ENCODE measurements at places on chromosomes 3 and 15. TPM values are rescaled to one million over a fixed set of nuclear protein-coding genes. Genes with fewer than 3 reads are reported as not detected.
A peak's percentile ranks its signal among the peaks of the same experiment; 100 is the strongest.

Gene NANOGP8
- not detected for total RNA-seq

Gene SCAANT1
- total RNA-seq, result not detected

DNA sequence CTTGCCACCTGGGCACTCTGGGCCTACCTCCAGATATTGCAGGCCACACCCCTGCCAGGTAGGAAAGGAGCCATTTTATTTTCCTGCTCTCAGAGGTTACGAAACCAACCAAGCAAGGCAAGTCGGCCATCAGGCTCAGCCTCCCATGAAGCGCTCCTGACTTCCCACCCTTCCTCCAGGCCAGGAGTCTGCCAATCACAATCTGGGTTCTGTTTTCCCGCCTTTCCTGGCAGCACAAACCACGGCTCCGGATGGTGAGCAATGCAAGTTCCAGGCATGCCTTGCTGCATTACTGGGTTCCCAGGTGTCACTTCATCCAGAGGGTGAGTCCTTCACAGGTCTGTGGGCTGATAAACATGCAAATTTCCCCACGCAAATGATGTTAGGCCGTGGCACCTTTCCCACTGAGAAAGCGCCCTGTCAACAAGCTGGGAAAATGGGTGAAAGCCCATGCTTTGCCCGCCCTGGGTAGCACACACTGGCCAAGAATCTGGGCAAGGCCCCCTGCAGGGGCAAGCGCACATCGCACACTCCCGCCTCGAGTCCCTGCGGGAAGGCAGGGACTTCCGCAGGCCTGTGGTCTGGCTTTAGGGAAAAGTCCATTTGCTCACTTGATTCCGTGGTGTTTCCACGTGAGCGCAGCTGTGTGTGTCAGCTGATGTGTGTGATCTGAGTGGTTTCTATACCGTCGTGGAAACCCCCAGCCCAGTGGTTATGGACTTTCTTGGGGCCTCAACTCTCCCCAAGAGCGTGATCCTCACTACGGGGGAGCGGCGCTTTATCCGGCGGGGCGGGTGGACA lies 61.6 kb upstream of the RYK start:
- peak; percentile 28 for DNase-seq

DNA sequence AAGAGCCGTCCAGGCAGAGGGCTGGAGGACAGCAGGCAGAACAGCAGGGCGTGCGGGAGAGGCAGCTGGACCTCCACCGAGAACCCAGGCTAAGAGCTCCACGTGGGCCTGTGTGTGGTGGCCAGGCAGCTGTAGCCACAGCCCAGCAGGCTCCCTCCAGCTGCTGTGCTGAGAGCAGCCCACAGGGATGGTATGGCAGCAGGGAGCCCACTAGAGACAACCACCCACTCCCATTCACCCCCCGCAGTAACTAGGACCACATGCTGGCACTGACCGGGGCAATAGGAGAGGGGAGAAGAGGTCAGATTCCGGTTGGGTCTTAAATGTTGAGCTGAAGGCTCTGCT lies 25.6 kb upstream of the MUSTN1 start:
- no peak for DNase-seq

DNA sequence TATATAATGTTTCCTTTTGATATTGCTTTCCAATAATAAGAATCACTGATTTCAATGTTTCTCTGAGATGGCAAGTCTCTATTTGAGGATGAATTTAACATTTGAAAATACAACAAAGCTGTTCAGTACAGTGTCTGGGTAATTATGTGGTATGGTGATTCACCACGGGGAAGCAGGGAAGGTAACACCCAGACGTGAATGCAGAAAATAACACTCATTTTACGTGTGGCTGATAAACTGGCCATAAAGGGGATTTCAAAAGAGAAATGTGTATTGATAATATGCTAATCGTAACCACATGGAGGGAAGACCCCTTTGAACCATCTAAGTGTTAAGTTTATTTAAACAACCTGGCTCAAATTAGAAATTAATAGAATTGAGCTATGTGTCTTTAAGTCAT lies 344.6 kb downstream of the GRM7 start:
- no peak for DNase-seq

DNA sequence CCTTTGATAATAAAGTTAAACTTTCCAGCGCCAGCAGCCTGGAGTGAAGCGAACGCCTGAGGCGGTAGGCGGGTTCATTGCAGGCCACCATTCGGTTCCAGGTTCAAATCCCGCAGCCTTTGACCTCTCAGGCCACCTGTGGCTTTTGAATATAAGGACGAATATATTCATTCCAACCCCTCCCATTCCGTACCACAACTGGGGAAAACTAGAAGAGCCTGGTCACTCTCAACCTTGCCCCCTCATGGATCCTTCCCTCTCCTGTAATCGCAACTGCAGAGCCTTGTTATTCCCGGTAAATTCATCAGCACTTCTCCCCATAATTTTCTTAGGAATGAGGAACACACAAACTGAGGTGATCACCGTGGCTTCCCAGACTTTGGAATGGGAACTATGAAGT lies 35.2 kb downstream of the ZIC4 start:
- no peak for DNase-seq

DNA sequence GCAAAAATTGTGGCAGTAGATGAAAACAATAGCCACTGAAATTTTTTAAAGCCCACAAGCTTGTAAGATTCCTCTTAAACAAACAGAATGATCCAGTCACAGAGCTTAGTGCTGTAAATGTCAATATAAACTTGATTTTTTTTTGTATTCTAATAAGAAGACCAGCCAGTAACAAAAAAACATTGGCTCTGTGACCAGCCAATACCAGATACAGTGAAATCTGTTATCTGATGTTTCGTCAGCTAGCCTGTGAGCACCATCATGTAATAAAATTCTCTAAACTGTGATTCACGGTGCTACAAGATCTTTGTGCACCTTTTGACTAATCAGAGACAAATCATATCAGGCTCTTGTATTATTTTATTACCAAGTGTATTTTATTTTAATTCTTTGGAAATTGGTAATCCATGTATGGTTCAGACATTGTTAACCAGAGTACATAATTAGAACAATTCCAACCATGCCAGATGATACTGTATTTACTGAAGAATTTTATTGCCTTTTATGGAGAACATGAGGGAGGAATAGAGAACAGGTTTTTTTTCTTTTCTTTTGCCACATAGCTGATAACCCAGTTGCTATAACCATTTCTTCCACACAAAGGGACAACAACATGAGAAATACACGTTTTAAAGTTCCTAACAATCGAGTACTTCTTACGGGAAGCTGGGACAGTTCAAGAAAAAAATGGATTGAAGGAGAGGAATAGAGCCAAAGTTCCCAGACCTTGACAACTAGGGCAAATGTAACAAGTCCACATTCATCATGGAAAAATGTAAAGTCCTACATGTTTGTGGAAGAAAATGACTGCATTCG lies 71.9 kb downstream of the FILIP1L start:
- DNase-seq, result no peak

DNA sequence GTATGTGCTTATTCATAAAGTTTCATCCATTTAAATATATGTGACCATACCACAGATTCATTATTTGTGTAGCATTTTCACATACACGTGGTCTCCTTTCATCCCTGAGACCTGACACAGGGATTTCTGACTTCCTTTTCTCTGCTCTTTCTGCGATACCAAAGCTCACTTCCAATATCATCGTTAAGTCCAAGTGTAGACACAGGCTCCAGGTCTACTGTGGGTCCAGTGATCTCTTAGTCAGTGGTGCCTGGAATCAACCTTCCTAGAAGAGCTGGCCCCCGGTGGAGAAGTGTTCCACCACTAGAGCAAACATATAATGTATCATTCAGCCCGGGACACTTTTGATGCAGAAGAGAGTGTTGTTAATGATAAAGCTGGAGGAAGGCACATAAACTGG lies 72.4 kb downstream of the LDHAL6B start:
- no peak for DNase-seq

DNA sequence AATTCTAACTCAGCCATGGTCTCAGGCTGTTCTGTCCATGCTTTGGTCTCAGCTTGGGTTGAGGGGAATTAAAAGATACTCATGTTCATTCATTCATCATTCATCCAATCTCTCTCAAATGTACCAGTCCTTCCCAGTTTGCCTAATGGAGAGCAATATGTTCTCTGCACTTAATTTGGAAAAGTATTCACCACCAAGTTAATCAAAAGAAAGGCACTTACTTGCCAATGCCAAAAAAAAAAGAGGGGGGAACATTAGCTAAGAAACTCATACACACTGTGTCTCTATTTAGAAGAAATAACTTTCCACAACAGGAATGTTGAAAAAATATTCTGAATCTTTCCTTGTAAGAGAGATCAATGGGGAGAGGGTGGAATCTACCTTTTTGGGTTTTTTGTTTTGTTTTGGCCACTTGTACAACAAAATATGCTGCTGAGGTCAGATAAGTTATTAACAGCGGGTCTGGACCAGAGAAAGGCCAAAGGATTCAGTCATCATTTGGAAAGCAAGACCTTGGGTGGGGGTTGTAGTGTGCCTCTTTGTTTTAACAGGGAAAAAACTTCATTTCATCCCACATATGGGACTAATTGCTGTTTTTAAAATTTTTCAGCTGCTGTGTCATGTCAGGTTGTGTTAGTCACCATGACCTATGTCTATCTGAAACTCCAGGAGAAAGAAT lies 152.3 kb downstream of the FBN1 start:
- no peak for DNase-seq

DNA sequence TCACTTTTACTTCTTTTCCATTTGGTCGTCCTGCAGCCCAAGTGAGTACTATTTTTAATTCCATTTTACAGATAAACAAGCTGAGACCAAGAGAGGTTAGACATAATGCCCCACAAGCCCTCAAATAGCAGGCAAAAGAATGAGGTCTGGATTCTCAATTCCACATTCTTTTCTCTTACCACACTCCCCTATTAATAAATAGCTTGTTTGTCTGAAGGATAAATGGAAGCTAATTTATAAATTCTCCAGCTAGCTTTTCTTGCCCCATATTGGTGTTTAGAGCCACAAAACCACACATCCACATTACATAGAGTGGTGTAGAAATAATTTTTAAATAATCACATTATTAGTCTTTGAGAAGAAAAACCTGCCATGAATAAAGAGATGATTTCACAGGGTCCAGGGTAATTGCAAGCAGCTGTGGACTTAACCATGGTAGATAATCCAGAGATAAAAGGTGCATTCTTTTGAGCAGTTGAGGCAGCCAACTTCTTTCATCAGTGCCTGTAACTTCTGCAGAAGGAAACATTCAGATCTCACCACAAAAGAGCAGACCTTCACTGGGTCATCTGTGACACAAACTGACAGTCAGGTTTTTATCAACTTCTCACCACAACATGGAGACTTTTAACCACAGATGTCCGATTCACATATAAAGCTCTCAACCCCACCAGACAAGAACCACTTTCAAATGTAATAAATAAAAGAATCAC lies 313.4 kb upstream of the STT3B start:
- DNase-seq, result no peak

Measured in CD8-positive, alpha-beta T cell (primary cell).